Right hindlimb (tissue), 1 donor: ENCODE measurements at places on chromosomes 2 and 18.

DNA sequence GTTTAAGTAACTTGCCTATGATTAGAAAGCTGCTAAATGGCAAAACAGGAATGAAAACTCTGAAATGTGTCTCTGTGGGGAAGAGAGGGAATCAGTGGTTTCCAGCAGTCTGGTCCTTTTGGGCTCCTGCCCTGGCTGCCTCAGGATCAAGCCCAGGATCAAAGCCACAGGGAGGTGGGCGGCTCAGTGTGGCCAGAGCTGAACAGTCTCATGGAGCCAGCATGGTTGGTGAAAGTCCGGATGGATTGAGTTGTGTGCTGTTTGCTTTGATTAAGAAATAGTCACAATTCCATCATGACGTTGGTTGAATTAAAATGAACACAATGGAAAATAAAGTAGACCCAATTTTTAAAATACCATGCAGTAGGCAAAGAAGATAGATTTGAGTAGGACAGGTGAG is 344.2 kb downstream of the LPIN1 start:
- no peak for DNase-seq

DNA sequence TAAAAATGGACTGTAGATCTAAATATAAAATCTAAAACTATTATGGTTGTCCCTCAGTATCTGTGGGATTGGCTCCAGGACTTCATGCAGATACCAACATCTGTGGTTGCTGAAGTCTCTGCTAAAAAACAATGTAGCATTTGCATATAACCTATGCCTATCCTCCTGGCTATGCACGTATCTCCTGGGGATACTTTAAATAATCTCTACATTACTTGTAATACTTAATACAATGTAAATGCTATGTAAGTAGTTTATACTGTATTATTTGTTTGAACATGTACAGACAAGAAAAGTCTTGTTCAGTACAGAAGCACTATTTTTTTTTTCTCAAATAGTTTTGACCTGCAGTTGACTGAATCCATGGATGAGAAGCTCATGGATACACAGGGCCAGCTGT is 134.9 kb downstream of the ZAP70 start:
- DNase-seq: no peak

DNA sequence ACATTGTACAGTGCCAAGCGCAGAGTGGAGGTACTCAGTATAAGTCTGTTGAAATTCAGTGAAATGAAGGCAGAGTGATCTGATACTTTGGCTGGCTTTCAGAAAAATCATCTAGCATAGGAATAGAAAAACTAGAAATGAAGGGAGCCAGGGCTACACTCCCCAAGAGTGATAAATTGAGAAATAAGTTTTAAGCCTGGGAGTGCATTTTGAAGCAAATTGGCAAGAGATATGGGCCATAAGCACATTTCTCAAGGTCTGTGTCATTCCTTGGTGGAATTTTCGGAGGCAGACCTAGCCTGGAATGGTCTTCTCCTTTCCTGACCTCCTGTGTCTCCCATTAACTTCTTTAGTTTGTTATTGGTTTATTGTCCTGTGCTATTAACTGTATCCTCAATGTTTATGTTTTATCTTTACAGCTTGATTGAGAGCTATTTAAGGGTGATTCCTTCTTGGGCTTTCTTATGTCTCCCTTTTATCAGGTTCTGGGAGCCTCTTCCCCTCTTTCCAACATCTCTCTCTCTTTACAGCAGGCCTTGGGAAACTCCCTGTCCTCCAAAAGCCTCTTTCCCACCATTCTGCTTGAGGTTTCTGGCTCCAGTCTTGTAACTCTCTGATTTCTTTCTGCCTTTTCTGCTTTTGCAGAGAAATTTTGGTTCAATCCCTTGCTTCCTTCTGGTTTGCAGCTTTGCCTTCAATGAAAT is 649.5 kb downstream of the SLC4A3 start:
- no peak for DNase-seq

GRCh38 chr2:70368545-70368944 is 66.7 kb upstream of the FAM136A start:
- no peak for DNase-seq

- DNase-seq: no peak
These were observed 87.0 kb downstream of the LIPG start for GRCh38 chr18:49648811-49649210.

DNA sequence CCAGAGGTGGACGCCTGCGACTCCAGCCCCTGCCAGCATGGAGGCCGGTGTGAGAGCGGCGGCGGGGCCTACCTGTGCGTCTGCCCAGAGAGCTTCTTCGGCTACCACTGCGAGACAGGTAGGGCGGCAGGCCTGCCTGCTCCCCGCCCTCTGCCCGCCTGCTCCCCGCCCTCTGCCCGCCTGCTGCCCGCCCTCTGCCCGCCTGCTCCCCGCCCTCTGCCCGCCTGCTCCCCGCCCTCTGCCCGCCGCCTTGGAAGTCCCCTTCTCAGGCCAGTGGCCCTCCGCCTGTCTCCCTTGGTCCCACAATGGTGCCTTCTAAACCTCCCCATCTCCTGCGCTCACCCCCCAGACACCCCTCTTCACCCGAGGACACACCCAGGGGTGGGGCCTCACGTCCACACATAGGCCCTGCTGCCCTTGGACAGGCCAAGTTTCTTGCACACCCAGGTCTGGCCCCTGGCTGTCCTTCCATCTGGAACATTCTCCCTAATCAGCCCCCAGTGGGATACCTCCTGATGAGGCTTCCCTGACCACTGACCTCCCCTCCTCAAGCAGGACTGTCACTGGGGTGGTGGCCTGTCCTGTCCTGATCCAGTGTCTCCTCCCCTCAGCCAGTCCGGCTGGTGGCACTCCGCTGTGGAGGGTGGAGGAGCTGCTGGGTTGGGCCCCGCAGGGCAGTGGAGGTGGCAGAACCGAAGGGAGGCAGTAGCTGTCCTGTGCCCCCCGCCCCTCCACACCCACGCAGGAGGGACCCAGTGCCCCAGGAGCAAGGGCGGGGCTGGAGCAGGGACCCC is 37.9 kb downstream of the MTERF4 start:
- DNase-seq: no peak

- peak; percentile 27 for DNase-seq
These were observed 1879.4 kb upstream of the PIK3C3 start for GRCh38 chr18:40075616-40076015.

GRCh38 chr18:25306671-25307070 is 45.3 kb downstream of the ZNF521 start:
- no peak for DNase-seq

GRCh38 chr2:74873012-74873665 is 39.2 kb downstream of the HK2 start:
- DNase-seq: no peak

GRCh38 chr2:33067598-33067997 is 120.8 kb downstream of the LTBP1 start:
- no peak for DNase-seq

DNA sequence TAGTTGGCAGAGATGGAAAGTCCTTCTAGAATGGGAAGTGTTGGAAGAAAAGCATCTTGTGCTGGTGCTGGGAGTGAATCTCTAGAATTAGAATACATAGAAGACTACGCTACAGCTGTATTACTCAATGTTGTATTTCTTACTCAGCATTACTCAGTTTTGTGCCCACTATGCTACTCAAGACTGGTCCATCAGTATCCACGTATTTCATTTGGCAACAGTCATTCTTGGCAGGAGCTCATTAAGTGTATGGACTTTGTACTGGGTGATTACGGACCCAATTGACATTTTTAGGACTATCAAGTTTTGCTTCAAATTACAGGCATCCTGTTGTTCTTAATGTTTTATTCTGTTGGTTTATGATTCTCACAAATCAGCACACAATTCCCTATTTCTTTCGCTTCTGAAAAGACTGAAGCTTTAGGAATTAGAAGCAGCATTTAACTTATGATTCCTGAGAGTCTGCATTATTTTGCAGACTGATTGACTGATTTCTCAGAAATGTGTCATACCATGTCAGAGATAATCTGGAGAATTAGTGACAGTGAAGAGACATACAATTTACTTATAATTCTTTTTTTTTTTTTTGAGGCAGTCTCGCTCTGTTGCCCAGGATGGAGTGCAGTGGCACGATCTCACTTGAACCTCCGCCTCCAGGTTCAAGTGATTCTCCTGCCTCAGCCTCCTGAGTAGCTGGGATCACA is 136.9 kb downstream of the MYO3B start:
- no peak for DNase-seq

DNA sequence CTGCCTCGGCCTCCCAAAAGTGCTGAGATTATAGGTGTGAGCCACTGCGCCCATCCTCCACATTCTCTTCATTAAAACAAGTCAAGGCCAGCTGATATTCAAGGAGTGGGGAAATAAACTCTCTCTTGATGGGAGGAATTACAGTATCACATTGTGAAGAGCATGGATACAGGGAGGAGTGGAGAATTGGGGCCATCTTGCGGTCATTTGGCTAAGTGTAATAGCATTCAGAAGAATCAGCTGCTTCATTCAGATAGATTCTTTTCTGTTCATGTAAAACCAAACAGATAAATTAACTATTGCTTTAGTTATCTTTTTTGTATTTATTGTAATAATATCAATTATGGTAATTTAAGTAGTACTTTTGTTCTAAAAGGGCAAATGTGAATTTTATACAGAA is 156.3 kb downstream of the UBR3 start:
- DNase-seq: no peak

GRCh38 chr2:58853420-58853819 is 612.3 kb upstream of the FANCL start:
- no peak for DNase-seq

DNA sequence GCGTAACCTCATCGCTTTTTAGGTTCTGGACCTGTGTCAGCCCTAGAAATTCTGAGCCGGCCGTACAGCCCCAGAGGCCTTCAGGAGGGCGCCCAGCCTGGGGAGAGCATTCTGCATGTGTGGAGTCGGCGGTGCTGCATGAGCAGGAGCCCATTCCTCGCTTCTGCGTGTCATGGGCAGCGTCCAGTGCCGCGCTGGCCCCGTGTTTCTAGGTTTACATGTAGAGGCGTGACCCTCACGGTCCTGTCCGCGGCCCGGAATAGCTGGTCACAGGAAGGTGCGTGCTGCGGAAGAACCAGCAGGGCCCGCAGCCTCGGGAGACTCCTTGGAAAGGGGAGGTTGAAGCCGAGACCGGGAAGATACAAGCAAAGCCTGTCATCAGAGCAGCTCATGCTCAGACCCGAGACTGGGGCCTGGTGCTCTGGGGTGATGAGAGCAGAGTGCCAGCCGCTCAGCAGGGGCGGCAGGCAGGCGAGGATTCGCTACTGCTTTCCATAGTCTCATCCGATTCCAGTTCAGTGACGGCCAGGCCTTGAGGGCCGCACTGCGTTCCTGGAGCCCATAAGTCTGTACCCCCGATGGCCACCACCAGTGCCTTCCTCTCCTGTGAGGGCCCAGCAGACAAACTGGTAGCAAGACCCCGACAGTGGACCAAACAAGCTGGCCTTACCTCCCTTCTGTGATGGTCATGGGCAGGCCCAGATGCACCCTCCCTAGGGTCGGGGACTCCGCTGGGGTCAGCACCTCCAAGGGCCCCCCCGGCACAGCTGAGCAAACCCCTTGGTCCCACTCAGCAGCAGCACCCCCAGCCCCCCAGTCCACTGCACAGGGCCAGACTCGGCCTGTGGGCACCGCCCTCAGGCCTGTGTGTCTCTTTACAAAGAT is 15.6 kb upstream of the NFATC1 start:
- DNase-seq: no peak

- peak; percentile 29 for DNase-seq
These were observed 11.6 kb upstream of the EIF2AK2 start for GRCh38 chr2:37168217-37168981.

- DNase-seq: no peak
These were observed 690.4 kb upstream of the NRXN1 start for GRCh38 chr2:51722311-51722710.

DNA sequence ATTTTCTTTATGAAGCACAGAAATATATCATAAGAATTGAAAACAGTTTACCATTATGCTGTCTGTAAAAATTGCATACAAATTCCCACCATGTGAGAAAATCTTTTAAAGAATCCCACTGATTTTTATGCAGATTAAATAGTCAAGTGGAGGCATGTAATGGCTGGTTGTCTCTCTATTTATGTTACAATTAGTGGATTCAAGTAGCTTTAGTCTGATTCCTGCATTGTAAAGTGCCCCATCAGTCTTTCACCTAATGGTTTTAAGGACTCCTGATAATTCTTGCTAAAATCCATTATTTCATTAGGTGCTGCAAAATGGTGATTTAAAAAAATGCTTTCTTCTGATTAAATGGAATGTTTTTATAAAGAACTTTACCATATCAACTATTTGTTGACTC is 148.4 kb upstream of the MYO3B start:
- no peak for DNase-seq

GRCh38 chr2:225566798-225567197 is 167.3 kb downstream of the NYAP2 start:
- no peak for DNase-seq

DNA sequence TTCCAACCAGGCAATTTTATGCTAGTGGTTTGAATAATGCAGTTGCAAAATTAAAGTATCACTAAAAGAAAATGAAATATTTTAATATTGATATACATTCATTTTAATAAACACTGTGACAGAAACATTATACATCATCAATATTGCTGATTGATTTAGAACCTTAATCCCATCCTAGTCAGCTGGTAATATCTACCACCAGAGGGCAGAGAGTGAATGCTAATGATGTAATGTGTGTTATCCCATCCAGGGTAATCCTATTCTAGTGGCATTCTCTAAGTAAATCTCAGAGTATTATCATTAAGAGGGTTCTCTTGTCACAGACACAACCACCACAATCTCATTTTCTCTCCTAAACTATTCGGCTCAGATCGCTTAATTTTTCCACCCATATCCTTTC is 477.4 kb downstream of the CPS1 start:
- no peak for DNase-seq

- DNase-seq: no peak
These were observed 47.4 kb downstream of the ITGB1BP1 start for GRCh38 chr2:9375857-9376428.

DNA sequence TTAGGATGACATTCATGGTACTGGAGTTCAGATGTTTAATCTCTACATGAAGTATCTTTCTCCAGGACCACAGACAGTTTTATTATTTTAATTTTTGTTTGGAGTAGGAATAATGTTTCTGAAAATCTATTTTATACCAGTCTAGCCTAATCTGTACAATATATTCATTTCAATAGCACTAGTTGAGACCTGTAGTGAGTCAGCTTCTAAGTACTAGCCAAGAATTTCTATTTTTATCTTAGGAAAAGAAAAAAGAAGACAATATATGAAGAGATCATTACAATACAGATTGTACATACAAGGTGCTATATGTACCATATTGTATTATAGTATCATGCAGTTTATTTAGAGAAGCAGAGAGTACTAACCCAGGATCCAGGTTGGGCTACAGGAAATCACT is 826.9 kb upstream of the PIK3C3 start:
- no peak for DNase-seq

- DNase-seq: no peak
These were observed 541.4 kb downstream of the PARD3B start for GRCh38 chr2:205086662-205087061.

- no peak for DNase-seq
These were observed 170.0 kb downstream of the CYRIA start for GRCh38 chr2:16495509-16496208.

GRCh38 chr2:123518367-123518766 is 506.7 kb upstream of the CNTNAP5 start:
- DNase-seq: peak; percentile 24
